MM.1S (cell line): ENCODE measurements at places on chromosomes 16 and 17.

DNA sequence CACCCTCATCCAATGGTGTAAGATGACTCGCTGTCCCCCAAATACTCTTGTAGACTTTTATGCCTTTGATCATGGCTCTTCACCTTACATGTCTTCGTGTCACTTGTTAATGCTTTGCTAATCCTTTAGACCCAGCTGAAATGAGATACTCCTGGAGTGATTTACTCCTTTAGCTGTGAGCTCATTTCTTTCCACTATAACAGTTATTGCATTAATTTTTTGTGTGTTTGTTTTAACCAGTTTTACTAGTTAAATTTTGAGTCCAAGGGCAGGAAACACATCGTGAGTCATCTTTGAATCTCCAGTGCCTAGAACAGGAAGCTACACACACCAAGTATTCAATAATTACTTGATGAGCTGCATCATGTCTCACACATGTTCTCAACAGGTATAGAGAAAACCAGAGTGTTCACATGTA is 6.5 kb upstream of the CTCF start:
- DNase-seq, result no peak

DNA sequence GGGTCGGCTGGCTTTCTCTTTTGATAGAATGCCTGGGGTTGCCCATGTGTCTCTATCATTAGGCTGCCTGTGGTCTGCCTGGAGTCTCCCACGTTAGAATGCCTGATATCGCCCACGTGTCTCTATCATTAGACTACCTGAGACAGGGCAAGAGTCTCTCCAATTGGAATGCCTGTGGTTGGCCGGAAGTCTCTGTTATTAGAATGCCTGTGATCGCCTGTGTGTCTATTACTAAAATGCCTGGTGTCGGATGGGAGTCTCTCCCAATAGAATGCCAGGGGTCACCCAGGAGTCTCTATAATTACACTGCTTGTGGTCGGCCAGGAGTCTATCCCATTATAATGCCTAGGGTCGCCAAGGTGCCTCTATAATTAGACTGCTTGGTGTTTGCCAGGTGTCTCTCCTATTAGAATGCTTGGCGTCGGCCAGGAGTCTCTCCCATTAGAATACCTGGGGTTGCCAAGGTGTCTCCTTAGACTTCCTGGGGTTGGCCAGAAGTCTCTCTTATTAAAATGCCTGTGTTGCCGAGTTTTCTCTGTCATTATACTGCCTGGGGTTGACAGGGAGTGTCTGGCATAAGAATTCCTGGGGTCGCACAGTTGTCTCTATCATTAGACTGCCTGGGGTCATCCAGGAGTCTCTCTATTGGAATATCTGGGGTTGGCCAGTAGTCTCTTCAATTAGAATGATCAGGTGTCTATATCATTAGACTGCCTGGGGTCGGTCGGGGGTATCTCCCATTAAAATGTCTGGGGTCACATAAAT is 2272.8 kb downstream of the TP53TG3F start:
- DNase-seq, result no peak

DNA sequence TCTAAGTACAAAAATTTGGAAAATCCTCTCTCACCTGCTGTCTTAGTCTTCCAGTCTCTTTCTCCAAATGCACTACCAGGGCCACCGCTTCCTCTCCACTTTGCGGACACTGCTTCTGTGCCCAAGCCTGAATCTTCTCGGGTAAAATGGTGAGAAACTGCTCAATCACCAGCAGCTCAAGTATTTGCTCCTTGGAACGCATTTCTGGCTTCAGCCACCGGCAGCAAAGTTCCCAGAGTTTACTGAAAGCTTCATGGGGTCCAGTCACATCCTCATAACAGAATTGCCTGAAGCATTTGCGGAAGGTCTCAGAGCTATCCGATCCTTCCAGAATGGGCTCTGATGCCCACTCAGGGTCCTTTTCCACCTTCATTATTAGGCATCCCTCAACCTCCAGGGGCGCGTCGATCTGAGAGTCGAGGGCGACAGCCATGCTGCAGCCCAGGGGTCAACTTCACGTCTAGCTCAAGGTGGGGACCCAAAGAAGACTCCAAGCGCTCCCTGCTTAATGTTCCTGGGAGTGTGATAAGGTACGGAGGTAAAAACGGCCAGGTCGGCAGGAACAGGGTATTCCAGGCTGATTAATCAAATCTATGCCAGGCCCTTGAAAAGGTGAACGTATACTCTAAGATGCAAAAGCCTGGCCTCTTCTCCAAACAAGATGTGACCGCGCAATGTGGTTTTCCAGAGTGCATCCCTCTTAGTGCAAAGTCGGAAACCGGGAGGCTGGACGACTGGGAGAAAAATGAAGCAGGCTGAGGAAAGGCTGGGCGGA is 763 bp downstream of the ZKSCAN2 start:
- no peak for DNase-seq

- DNase-seq, result peak; percentile 86
Observed at GRCh38 chr17:6279659-6280058, 155.3 kb downstream of the AIPL1 start.

DNA sequence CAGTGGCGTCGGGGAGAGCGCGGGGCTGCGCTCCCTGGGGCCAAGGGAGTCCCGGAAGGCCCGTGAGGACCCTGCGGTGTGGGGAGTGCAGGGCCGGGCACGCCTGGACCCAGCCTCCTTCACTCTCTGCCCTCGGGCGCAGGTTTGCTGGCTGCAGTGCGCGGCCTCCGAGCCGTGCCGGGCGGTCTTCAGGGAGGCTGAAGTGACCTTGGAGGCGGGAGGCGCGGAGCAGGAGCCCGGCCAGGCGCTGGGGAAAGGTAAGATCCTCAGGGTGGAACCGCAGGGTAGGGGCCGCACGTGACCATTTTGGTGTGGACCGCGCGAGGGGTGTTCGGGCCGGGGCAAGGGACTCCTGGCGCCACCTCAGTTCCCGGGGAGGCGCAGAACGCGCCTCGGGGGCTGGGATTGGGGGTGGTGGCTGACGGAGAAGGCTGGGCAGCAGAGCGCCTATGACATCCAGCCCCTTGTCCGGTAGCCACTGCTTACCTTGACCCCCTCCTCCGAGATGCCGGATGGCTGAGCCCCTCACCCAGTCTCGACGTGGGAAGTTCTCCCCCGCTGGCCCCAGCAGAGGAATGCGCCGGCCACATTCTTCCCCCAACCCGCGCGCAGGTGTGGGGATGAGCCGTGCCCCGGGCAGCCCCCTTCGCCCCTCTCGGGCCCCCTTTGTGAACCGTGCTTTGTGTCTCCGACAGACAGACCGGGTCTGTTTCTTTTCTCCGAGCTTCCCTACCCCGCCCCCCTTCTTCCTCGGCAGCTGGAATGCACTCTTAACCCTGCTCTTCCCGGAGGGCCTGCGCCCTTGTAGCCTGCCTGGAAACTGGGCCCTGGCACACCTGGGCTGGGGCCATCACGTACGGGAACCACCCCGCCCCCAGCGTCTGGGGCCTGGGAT is 631 bp downstream of the CDH3 start:
- DNase-seq, result no peak

GRCh38 chr16:20617271-20617670 is 41.1 kb upstream of the ACSM2B start:
- no peak for DNase-seq

GRCh38 chr17:12994341-12995074 is 23.3 kb downstream of the ELAC2 start:
- DNase-seq, result no peak

DNA sequence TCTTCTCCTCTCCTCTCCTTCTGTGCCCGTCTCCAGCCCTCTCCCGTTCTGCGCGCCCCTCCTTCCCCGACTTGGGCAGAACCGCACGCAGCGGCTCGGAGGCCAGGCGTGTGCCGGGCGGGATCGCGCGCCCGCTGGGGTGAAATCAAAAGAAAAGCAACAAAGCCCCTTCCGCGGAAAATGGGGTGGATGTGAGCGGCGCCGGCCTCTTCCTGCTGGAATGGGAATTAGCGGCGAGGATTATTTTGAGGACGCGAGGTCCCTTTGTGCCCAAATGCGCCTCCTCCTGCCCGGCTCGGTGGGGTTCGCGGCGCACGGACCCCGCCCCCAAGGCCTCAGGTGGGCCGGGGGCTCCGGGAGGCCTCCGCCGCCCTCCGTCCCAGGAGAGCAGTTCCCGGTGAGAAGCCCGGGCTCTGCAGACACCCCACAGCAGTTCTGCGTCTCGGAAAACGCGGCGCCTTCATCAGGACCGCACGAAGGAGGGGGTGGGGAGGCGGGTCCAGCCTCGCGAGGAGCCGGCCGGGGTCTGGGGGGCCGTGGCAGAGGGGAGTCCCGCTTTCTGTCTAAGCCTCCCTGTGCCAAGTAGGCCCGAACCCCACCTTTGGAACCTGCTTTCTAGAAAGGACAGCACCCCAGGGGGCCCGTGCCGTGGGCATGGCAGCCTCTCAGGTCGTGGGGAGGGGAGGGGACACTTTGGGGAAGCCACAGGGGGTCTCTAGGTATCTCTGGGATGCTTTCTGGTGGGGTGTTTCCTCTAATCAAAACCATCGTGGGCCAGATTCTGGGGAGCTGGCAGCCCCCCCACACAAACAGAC is 91.0 kb upstream of the CBX4 start:
- DNase-seq, result no peak

DNA sequence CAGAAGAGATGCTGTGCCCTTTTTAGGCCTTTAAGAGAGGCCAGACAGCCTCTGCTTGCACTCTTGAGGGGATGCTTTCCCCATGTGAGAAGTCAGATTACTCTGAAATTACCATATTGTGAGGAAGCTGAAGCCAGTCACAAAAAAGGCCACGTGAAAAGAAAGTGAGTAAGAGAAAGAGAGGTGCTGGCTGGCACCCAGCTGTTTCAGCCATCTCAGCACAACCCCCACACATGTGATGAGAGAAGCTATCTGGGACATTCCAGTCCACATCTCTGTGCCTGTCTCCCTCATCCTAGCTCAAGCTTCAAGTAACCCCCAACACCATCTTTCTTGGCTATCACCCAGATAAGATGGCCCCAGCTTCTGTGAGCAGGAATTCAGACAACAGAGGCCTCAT is 131.4 kb downstream of the HS3ST2 start:
- no peak for DNase-seq

GRCh38 chr17:29140631-29141513 is 39.3 kb downstream of the MYO18A start:
- DNase-seq, result no peak

GRCh38 chr17:32007463-32008298 is 498 bp downstream of the LRRC37B start:
- peak; percentile 35 for DNase-seq

GRCh38 chr16:10114409-10114808 is 67.8 kb downstream of the GRIN2A start:
- no peak for DNase-seq

GRCh38 chr17:55677446-55677845 is 45.2 kb downstream of the TMEM100 start:
- DNase-seq, result no peak

GRCh38 chr17:74742153-74742515 is 5.1 kb downstream of the RAB37 start:
- peak; percentile 93 for DNase-seq

GRCh38 chr17:10875430-10875851 is 37.6 kb upstream of the PIRT start:
- DNase-seq, result peak; percentile 24

DNA sequence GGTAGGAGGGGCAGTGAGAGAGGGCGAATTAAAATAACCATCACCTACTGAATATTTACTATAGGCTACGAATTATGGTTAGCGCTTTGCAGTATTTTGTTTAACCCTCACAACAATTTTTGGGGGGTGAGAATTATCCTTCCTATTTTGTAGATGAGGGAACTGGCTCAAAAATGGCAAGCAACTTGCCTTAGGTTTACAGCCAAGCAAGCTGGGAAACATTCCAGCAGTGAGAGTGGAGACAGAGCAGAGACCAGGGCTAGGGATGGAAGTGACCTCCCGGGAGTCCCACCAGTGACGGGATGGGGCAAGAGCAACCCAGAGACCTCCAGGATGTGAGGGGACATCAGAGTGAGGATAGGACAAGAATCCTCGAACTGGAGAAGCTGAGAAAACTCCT is 352 bp upstream of the VMO1 start:
- no peak for DNase-seq

DNA sequence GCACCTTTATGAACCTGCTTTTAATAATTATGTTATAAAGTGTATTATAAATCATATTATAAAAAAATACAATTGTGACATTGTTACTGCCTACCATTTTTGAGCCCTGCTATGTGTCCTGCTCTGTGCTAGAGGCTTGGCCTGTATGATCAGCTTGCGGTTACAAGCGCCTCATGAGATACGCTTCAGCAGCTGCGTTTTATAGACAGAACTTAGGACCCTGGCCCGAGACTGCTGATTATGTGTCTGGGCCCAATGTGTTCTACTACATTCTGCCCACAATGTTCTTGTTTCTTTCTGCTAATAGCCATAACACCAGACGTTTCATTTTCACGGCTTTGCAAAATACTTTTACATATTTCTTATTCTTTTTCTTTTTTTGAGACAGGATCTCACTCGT is 395.8 kb downstream of the SLC39A11 start:
- DNase-seq, result no peak

DNA sequence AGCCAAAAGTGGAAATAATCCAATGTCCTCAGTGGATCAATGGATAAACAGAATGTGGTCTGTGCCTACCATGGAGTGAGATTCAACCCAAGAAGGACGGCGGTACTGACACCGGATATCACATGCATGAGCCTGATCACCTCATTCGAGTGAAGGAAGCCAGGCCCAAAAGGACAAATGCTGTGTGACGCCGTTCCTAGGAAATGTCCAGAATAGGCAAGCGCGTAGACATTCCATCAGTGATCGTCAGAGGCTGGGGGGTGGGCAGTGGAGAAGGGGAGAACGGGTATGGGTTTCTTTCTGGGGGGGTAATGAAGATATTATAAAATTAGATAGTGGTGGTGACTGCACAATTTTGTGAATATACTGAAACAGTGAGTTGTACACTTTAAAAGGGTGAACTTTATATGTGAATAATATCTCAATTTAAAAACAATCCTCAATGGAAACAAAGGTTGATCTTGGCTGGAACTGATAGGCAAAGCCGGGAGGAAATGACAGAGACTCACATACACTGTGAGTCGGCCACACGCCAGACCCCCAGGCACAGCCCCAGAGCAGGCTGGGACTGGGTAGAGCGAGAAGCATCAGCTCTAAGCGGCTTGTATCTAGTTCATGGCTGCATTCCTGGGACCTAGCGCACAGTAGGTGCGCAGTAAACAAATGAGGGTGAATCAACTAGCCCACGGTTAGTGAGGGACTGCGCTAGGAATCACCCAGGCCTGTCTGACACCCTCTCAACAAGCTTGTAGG is 3.5 kb downstream of the DBNDD1 start:
- DNase-seq, result no peak

DNA sequence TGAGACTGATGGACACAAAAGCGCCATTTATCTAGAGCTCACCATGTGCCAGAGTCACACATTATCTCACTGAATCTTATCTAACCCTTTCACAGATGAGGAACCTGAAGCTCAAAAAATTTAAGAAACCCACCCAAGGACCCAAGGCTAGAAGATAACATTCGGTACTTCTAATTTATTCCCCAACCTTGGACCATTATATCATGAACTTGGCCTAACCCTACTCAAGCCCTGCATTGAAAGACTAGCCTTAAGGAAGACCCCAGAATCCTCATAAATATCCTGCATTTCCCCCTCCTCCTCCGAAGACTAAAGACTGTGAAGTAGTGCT is 548 bp upstream of the DYNC1LI2 start:
- DNase-seq, result no peak

- no peak for DNase-seq
Observed at GRCh38 chr17:72952641-72953315, 139.7 kb downstream of the SLC39A11 start.
